ENCODE measurements at places on chromosomes 12 and 14.

DNA sequence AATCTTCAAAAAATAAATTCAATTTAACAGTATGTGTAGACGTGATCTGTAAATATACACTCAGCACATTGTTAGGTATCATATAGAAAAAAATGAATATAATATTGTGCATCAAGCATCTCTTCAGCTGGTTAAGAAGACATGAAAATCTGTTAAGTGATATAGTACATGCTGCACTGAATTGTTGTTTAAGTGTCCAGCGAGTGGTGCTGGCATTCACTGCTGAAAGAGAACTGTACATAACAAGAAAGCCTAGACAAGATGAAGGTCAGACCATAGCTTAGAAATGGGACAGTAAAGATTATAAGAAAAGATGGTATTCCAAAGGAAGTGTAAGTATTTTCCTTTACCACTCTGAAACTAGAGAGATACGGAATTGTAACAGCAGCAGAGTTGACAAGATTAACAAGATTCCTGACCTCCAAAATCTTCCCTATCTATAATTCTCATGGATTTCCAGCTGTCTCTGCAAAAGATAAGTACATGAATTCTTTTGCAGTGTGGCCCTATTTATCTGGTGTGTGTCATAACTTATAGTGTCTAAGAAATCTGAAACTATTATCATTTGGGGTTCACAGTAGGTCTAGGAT lies 198.6 kb downstream of the FLRT2 start:
- H3K27ac ChIP-seq = no peak overlapping the region
- DNase-seq = no peak
- no peaks in the 10 kb centered on the region for H3K4me1 ChIP-seq
- H3K36me3 ChIP-seq = no peaks in the 10 kb centered on the region
- H3K4me3 ChIP-seq = no peak overlapping the region

DNA sequence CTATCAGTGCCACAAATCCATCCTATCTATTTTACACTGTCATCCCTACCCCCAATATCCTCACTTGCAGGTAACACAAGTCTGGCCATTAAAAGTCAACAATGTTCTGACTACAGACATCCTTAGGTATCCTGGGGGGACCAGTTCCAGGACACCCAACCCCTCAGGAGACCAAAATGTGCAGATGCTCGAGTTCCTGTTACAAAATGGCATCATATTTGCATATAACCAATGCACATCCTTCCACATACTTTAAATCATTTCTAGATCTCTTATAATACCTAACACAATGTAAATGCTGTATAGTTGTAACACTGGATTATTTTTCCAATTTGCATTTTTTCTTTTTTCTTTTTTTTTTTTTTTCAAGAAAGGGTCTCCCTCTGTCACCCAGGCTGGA lies 6.9 kb downstream of the SYCP3 start:
- DNase-seq = no peak
- H3K4me1 ChIP-seq = no peaks in the 10 kb centered on the region

- H3K36me3 ChIP-seq = peaks cover 92% of the 10 kb centered on the region
- no peak overlapping the region for H3K4me3 ChIP-seq
- H3K4me1 ChIP-seq = no peaks in the 10 kb centered on the region
- DNase-seq = no peak
These were observed 11.0 kb downstream of the DLST start for GRCh38 chr14:74892745-74893144.

DNA sequence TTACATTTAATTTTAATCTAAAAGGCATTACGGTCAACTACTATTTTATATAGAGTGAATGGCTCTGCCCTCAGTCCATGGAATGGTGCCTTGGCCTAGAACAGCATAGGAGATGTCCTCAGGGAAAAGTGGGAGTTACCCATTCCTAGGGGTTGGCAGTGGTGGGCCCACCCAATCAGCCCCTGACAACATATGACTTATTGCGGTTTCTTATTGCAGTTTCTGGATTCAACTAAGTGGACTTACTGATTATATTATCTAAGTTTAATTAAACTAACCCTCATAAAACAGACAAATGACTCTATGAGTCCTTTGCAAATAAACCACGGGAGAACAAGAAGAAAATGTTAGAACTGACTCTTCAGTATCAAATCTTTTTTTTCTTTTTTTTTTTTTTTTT lies 2.3 kb upstream of the PPP2R5E start:
- no peak overlapping the region for H3K4me3 ChIP-seq
- H3K4me1 ChIP-seq = peaks cover 27% of the 10 kb centered on the region
- peaks cover 3% of the 10 kb centered on the region for H3K36me3 ChIP-seq
- no peak for DNase-seq
- no peak overlapping the region for H3K27ac ChIP-seq
- H3K27me3 ChIP-seq = no peaks in the 10 kb centered on the region

GRCh38 chr14:104109731-104110361 lies 24.3 kb downstream of the ASPG start:
- no peaks in the 10 kb centered on the region for H3K4me1 ChIP-seq
- DNase-seq = no peak
- H3K36me3 ChIP-seq = no peaks in the 10 kb centered on the region
- H3K27me3 ChIP-seq = no peaks in the 10 kb centered on the region
- no peak overlapping the region for H3K27ac ChIP-seq
